HuH-7 (cell line): ENCODE measurements at places on chromosomes 5 and 9.

DNA sequence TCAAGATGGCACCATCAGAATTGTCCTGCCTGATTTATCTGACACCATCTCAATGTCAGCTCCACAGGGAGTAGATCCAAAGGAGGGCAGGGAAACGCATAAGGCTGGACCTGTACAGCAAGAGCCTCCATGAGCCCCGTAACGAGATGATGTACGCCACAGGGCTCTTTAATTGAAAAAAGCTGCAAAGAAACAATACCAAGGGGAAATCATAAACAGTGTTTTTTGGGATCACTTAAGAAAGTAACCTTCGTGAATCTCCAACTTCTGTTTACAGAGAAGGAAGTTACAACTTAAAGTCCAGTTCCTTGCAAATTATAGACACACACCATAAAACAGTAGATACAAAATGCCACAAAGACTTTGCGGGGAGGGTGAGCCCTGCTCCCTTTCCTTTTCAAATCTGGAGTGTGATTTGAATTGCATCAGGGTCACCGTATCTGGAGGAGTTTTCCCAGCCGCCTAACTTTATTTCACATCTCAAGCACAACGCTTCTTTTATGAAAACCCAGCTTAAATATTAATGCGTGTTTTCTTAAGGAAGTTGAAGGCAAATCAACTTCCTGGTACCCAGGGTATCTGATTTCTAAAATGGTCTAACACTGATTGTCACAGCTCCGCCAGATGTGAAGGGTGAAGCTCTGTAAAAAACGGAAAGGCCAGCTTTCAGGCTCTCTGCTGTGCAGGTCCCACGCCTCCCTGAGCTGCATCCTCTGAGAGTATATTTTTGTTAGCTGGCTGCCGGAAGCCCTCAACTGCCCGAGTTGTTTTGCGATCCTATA lies 88.9 kb downstream of the EBF1 start:
- DNase-seq = no peak

DNA sequence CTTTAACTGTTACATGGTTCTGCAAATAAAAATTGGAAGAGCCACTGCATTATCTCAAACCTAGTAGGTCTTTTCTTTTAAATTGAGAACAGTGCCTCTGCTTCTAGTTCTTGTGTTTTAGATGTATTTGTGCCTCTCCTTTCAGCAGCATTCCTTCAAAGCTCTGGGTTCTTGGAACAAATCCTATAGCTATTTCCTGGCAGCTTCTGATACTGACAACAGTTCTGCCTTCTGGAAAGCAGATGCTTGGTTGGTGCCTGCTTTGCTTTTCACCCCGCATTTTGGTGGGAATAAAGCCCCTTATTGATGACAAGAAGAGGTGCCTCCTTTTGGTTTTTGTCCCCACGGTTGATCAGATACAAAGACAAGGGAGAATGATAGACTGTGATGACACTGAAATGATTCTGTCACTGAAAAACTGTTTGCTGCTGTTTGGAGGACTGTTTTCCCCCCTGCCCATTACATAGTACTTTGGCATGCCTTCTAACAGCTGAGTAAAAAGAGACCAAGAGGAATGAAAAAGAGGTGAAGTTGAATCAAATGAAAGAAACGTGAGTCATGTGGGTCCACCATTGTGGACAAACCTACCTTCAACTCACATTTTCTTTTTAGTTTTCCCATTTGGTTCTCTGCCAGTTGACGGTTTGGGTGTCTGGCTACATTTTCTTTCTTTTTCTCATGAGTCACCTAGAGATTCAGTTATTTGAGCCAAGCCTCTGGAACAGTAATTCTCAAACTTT lies 5.6 kb downstream of the PTCD2 start:
- no peak for DNase-seq

DNA sequence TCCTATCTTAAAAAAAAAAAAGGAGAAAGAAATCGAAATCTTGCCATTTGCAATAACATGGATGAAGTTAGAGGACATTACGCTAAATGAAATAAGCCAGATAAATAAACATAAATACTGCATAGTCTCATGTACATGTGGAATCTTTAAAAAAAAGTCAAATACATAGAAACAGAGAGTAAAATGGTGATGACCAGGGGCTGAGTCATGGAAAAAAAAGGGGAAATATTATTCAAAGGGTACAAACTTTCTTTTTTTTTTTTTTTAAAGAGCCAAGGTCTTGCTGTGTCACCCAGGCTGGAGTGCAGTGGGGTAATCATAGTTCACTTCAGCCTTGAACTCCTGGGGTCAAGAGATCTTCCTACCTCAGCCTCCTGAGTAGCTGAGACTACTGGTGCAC lies 310.1 kb downstream of the ZNF608 start:
- no peak for DNase-seq

- DNase-seq = peak; percentile 66
These were observed 535 bp upstream of the NFIB start for GRCh38 chr9:14314424-14314928.

- DNase-seq = no peak
These were observed 396.1 kb downstream of the GADD45G start for GRCh38 chr9:90000925-90001324.
